ELF-1 (cell line): ENCODE measurements at places on chromosomes 11 and 22.

- peak; percentile 27 for DNase-seq
Measured at GRCh38 chr22:46681010-46681409, 57.0 kb downstream of the CERK start.

GRCh38 chr22:41478891-41479521, 10.1 kb downstream of the ACO2 start:
- no peak for DNase-seq

DNA sequence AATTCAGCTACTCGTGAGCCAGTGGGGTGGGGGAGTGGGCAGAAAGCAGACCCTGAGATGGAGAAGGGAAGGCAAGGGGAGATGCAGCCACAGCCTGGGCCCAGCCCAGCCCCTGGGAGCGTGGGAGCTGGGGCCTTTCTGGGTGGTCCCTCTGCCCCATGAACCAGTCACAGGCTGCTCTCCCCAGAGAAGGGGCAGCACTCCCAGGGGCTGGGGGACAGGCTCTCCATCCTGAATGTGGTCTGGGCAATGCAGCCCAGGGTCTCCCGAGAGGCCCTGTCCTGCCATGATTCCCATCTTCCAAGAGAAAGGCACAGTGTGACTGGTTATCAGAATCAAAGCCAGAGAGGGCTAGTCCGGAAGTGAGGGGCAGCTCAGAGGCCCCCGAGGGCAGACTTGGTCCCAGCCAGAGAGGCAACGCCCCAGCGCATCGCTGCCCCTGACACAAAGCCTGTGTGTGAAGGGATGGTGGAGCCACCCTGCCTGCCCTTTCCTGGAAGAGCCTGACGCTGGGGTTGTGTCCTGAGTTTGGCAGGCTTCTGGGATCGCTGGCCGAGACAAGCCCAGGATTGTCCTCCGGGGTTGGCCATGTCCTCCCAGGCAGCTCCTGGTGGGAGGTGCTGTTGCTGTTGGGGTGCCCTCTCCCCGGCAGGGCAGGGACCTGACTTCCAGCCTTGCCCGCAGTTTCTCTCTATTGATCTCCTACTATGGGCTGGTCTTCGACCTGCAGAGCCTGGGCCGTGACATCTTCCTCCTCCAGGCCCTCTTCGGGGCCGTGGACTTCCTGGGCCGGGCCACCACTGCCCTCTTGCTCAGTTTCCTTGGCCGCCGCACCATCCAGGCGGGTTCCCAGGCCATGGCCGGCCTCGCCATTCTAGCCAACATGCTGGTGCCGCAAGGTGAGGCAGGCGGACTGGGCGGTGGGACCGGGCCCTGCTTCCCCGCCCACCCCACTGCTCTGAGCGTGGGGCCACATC, 23.8 kb upstream of the SLC22A12 start:
- DNase-seq, result peak; percentile 71

DNA sequence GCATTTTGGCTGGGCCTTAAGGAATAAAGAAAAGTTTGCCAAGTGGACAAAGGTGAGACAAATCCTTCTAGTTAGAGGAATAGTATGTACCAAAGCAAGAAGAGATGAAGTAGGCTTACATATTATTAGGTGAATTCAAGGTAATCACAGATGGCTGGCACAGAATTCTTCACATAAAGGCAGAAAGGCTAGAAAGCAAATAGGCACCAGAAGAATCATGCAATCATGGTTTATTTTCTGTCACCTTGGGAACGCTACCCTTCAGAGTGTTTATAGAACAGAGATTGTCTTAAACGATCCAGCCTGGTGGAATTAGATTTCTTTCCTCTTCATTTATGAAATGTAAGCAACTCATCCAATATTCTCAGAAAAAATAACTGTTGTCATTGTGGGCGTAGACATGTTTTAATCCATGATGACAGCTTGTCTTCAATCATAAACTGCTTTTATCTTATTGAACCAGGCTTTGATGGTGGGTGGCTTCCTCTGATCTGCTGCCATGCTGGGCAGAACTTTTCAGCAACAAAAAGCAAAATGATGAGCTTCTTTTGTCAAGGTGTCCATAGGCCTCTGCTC, 49.0 kb upstream of the CSNK2A3 start:
- no peak for DNase-seq
